Naive thymus-derived CD8-positive, alpha-beta T cell (primary cell): ENCODE measurements at places on chromosomes 7 and 10. TPM values are rescaled to one million over a fixed set of nuclear protein-coding genes. Genes with fewer than 3 reads are reported as not detected.

The GJD4 gene
- not detected for polyA plus RNA-seq

The CAV2 gene
- not detected for polyA plus RNA-seq

The CRPPA gene
- 0.94 TPM for polyA plus RNA-seq

The LIMK1 gene
- polyA plus RNA-seq = 2.8 TPM

The SNX10 gene
- polyA plus RNA-seq = 14.7 TPM

The RHEB gene
- 48.8 TPM for polyA plus RNA-seq

The NME8 gene
- polyA plus RNA-seq = not detected

The RNF32 gene
- 0.21 TPM for polyA plus RNA-seq
